ENCODE measurements at places on chromosomes 11 and 22.

DNA sequence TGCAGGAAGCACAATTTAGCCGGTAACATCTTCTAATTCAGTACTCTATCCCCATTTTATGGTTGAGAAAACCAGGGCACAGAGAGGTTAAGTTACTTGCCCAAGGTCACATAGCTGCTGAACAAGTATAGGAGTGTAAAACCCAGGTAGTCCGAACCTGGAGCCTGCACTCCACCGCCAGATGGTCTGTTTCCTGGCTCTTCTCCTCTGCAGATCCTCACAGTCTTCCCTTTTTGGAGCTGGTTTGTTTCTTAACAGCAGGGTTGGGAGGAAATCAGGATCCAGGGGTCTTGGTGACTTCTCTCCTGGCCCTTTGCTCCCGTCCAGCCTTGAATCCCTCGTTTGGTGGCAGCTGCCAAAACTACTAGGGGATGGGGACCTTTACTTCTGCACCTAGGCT lies 12.0 kb downstream of the TSPAN18 start:
- DNase-seq, result no peak

DNA sequence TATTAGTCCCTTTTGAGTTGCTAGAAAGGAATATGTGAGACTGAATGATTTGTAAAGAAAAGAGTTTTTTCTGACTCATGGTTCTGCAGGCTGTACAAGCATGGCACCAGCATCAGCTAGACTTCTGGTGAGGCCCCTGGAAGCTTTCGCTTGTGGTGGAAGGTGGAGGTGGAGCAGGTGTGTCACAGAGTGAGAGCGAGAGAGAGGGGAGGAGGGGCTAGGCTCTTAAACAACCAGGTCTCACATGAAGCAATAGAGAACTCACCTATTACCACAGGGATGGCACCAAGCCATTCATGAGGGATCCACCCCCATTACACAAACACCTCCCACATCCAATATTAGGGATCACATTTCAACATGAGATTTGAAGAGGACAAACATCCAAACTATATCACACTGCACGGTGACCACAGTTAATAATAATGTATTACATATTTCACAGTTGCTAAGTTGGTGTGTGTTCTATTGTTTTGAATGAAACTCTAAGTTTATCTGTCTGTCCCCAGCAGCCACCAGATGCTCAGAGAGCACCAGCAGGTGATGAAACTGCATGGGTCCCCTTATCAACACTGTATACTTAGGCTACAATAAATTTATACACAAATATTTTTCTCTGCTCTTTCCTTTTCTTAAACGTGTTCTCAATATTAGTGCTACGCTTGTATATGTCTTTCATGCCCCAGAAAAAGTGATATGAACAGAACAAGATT lies 14.1 kb downstream of the ZFP91 start:
- peak; percentile 80 for DNase-seq

GRCh38 chr11:128259816-128260215 lies 327.5 kb downstream of the ETS1 start:
- no peak for DNase-seq

GRCh38 chr11:33874910-33875490 lies 16.9 kb downstream of the LMO2 start:
- no peak for DNase-seq

- no peak for DNase-seq
These were observed 19.7 kb upstream of the ALG8 start for GRCh38 chr11:78158987-78159652.
